ENCODE measurements at places on chromosomes 1 and 21. TPM values are rescaled to one million over a fixed set of nuclear protein-coding genes. Genes with fewer than 3 reads are reported as not detected.

DNA sequence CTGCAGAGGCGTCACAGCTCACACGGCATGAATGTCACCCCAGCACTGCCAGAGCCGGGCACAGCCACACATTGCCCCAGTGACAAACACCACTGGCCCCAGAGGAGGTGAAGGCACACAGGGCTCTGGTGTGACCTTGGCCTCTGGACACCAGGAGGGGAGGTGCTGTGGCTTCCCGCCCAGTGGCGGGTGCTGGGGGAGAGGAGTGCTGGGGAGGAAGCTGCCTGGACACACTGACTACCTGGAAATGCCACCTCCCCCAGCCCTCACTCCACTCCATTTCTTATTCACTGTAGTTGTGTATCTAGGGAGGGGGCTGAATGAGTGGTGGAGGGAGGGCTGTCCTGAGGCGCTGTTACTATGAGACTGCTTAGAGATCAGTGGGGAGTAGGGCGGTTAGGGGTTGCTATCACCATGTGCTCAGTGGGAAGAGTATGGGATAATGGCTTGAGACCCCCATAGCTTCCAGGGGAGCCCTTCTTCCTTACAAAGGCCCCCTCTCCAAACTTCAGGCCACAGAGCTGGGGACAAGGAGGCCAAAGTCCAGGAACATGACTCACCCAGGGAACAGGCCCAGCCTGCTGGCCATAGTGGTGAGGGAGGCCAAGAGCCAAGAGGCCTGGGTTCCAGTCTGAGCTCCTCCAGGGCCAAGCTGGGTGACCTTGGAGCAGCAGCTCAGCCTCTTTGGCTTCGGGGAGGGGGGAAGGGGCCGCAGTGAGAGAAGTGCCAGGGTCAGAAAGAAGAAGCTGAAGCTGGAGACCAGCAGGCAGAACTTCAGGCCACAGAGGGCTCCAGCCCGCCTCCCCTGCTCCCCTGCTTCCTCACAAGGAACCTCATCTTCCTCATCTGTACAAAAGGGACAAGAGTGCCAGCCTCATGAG is 40.1 kb downstream of the AHDC1 start:
- DNase-seq: peak; percentile 73
- H3K4me3 ChIP-seq: peak overlapping the region; percentile 48
- H3K27me3 ChIP-seq: no peaks in the 10 kb centered on the region
- H3K36me3 ChIP-seq: peaks cover 9% of the 10 kb centered on the region
- H3K4me1 ChIP-seq: peaks cover 69% of the 10 kb centered on the region
- peak overlapping the region; percentile 44 for H3K27ac ChIP-seq

DNA sequence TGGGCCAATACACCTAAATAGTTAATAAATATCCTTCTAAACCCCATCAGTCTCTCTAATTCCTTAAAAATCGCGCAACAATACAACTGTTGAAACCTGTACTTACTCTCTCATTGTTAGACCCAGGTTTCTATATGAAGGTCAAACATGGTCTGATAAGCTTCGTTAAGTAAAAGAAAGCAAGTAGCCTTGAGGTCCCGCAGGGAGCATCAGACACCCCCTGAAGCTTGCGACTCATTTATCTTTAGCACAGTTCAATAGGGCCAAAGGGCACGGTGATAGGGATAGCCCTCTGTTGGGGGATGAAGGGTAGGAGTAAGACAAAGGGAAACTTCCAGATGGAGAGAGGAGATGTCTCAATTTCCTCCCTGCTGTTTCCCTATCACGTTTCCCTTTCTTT is 27.3 kb upstream of the THEM4 start:
- peaks cover 7% of the 10 kb centered on the region for H3K36me3 ChIP-seq
- H3K4me3 ChIP-seq: peak overlapping the region; percentile 17
- H3K27me3 ChIP-seq: no peaks in the 10 kb centered on the region
- DNase-seq: no peak
- peak overlapping the region; percentile 60 for H3K27ac ChIP-seq

DNA sequence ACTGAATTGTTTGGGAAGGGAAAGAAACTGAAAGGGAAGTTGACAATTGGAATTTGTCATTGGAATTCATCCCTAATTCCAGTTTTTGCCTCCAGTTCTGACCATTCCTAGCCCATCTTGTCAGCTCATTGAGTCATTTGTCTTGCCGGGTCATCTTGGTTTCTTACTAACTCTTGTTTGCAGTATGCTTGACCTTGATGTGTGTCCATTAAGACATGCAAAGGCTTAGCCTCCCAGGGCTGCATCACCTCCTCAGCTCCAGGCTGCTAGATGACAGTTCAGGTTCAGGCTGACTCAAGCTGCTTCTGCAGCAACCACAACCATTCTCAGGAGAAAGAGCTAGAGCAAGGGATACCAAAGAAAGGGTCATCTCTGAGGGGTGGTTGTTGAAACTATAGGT is 151.3 kb upstream of the PTGFR start:
- H3K4me1 ChIP-seq: peaks cover 14% of the 10 kb centered on the region
- no peak overlapping the region for H3K4me3 ChIP-seq
- no peak for DNase-seq
- H3K27ac ChIP-seq: peak overlapping the region; percentile 13
- no peaks in the 10 kb centered on the region for H3K36me3 ChIP-seq
- no peaks in the 10 kb centered on the region for H3K27me3 ChIP-seq

DNA sequence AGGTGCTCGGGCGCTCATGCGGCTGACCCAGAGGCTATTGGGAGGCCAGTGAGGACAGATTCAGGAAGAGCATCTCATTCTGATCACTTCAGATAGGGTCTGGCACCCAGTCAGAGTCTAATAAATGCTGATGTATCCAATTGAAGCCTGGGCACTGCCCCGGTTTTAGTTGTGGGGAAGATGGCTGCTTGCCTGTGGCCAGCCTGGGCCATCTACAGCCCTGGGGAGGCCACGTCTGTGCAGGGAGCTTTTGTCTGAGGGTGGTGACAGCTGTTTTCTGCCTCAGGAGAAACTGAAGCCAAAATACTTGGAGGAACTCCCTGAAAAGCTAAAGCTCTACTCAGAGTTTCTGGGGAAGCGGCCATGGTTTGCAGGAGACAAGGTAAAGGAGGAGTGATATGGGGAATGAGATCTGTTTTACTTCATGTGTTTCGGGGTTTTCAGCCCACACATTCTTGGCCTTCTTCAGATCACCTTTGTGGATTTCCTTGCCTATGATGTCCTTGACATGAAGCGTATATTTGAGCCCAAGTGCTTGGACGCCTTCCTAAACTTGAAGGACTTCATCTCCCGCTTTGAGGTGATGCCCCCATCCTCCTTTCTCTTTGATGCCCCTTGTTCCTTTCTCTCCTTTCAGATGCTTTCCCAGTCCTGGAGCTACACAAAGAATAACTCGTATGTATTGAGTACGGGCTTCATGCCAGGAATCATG is 2.8 kb downstream of the GSTM5 start:
- DNase-seq: no peak
- no peak overlapping the region for H3K4me3 ChIP-seq
- no peak overlapping the region for H3K27ac ChIP-seq
- H3K36me3 ChIP-seq: no peaks in the 10 kb centered on the region
- H3K4me1 ChIP-seq: no peaks in the 10 kb centered on the region

DNA sequence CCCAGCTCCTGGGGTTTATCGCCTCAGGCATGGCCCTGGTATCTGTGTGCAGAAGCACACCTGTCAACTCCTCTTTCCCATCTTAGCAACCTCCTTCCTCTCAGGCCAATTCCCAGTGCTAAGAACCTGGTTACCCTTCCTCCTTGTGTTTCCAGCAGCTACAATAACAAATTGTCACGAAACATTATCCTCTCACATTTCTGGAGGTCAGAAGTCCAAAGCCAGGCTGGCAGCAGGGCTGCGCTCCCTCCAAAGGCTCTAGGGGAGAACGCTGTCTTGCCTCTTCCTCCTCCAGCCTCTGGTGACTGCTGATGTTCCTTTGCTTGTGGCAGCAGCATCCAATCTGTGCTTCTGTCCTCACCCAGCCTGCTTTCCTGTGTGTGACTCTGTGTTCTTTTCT is 10.7 kb upstream of the MRPS14 start:
- peaks cover 70% of the 10 kb centered on the region for H3K27me3 ChIP-seq
- no peak overlapping the region for H3K4me3 ChIP-seq
- H3K27ac ChIP-seq: no peak overlapping the region
- no peak for DNase-seq
- no peaks in the 10 kb centered on the region for H3K36me3 ChIP-seq

DNA sequence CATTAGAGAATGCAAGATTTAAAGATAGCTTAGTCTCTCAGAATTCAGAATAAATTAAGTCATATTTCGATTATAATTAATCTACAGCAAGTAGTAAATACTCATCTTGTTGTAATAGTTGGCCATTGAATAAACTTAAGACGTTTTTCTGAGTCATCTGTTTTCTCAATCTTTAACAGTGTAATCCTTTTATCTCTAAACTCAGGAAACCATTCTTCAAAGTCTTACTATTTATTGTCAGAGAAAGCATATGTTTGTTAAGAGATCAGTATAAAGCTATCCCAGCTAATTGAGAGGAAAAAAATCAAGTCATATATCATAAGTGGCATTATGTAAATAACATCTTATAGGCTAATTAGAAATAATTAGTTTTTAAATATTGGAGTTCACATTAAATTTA is 201.2 kb upstream of the ADAMTS5 start:
- no peaks in the 10 kb centered on the region for H3K36me3 ChIP-seq
- H3K4me1 ChIP-seq: no peaks in the 10 kb centered on the region
- DNase-seq: no peak
- no peak overlapping the region for H3K4me3 ChIP-seq
- H3K27ac ChIP-seq: no peak overlapping the region

GRCh38 chr1:100343897-100344296 is 8.4 kb upstream of the CDC14A start:
- no peaks in the 10 kb centered on the region for H3K27me3 ChIP-seq
- peaks cover 9% of the 10 kb centered on the region for H3K4me1 ChIP-seq
- H3K27ac ChIP-seq: no peak overlapping the region
- H3K36me3 ChIP-seq: no peaks in the 10 kb centered on the region
- H3K4me3 ChIP-seq: no peak overlapping the region

DNA sequence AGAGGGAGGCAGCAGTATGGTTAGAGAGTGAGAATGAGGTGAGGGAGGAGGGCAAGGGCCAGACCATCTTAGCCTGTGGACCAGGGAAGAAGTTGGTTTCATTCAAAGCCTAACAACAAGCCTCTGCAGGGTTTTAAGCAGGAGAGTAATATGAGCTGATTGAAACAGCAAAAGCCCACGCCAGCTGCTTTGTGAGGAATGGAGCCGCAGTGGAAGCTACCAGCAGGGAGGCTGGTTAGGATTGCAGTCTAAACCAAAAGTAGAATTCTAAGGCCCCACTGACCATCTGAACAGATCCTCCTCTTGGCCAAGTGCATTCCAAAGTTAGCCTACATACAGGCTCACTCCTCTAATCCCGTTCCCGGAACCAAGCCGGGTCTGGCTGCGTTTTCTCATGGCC is 44.8 kb downstream of the OLFML3 start:
- H3K27ac ChIP-seq: no peak overlapping the region

- H3K4me3 ChIP-seq: no peak overlapping the region
- peak; percentile 13 for DNase-seq
- H3K36me3 ChIP-seq: peaks cover 14% of the 10 kb centered on the region
- no peaks in the 10 kb centered on the region for H3K4me1 ChIP-seq
- H3K27ac ChIP-seq: no peak overlapping the region
Measured at GRCh38 chr1:186404454-186405051, 28.9 kb downstream of the ODR4 start.

DNA sequence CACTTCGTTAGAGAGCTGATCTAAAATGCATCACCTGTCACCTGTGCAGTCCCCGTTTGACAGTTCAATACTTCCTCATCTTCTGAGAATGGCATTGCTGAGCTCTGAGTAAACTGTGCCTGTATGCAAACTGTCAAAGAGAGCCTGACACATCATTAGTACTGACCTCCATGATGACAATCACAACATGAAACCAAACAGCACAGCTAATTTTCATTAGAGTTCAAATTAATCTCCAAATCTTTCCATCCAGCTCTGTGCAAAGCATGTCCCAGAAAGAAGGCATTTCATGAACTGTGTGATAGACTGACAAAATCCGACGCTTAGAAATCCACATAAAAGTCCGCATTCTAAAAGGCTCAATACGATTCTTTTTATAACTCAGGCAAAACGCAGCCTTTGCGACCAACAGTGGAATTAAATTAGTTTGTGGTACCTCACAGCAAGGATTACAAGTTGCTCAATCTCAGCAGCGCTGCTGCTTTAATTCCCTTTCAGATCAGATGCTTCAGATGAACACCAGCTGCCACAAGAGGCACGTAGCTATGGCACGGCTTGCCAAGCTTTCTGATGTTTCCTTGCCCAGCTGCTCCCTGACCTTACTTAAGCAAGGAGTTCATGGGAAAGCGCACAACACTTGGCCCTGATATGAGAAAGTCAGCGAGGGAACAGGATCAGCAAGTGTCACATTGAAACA is 765.5 kb upstream of the PRMT6 start:
- no peaks in the 10 kb centered on the region for H3K27me3 ChIP-seq
- no peak overlapping the region for H3K27ac ChIP-seq

GRCh38 chr1:170200161-170200560 is 54.4 kb downstream of the NTMT2 start:
- no peak for DNase-seq
- H3K27ac ChIP-seq: no peak overlapping the region
- no peaks in the 10 kb centered on the region for H3K27me3 ChIP-seq
- no peaks in the 10 kb centered on the region for H3K4me1 ChIP-seq

- no peak for DNase-seq
- H3K27me3 ChIP-seq: peaks cover 26% of the 10 kb centered on the region
- H3K27ac ChIP-seq: no peak overlapping the region
- H3K36me3 ChIP-seq: peaks cover 3% of the 10 kb centered on the region
Measured at GRCh38 chr1:2604844-2605508, 18.4 kb downstream of the PRXL2B start.

GRCh38 chr1:242456726-242457269 is 67.7 kb downstream of the PLD5 start:
- no peak for DNase-seq
- no peak overlapping the region for H3K4me3 ChIP-seq

GRCh38 chr21:18023157-18023556 is 204.0 kb upstream of the C21orf91 start:
- no peaks in the 10 kb centered on the region for H3K27me3 ChIP-seq
- no peak overlapping the region for H3K4me3 ChIP-seq
- no peaks in the 10 kb centered on the region for H3K4me1 ChIP-seq
- no peak overlapping the region for H3K27ac ChIP-seq
- H3K36me3 ChIP-seq: no peaks in the 10 kb centered on the region
- no peak for DNase-seq

DNA sequence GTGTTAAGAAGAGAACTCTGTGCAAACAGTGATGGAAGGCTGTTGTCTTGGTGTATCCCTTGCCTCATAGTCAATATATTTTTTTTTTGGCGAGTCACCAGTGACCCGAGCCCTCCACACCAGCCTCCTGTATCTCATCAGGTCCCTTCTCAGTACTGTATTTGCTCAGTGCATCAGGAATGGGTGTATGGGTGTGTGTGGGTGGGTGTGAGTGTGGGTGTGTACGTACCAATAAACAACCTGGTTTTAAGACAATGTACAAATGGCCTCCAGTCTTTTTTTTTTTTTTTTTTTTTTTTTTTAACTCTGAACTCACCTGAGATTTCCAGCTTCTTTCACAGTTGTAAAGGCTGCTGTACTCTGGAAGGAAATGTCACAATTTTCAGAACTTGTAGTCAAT is 7.3 kb downstream of the MYOG start:
- H3K27ac ChIP-seq: no peak overlapping the region
- no peak for DNase-seq
- H3K27me3 ChIP-seq: peaks cover 96% of the 10 kb centered on the region
- no peak overlapping the region for H3K4me3 ChIP-seq
- H3K36me3 ChIP-seq: no peaks in the 10 kb centered on the region

The NBPF12 gene
- 9.5 TPM for total RNA-seq

The NEXN gene
- total RNA-seq: 2.0 TPM

The HUNK gene
- total RNA-seq: 2.3 TPM

The TMCO2 gene
- total RNA-seq: not detected

The TMPRSS15 gene
- total RNA-seq: not detected

The CCDC27 gene
- not detected for total RNA-seq

The OR2AK2 gene
- not detected for total RNA-seq

The HRNR gene
- not detected for total RNA-seq

The RCC1 gene
- 95.3 TPM for total RNA-seq

The RHEX gene
- 75.1 TPM for total RNA-seq

The POU3F1 gene
- total RNA-seq: not detected

All from Calu3 (cell line).